ENCODE measurements at places on chromosomes 3 and 15.

GRCh38 chr3:160755776-160756304 is at the start of gene PPM1L:
Gene PPM1L (plus strand): TSS chr3:160756231.
- no peak for DNase-seq

DNA sequence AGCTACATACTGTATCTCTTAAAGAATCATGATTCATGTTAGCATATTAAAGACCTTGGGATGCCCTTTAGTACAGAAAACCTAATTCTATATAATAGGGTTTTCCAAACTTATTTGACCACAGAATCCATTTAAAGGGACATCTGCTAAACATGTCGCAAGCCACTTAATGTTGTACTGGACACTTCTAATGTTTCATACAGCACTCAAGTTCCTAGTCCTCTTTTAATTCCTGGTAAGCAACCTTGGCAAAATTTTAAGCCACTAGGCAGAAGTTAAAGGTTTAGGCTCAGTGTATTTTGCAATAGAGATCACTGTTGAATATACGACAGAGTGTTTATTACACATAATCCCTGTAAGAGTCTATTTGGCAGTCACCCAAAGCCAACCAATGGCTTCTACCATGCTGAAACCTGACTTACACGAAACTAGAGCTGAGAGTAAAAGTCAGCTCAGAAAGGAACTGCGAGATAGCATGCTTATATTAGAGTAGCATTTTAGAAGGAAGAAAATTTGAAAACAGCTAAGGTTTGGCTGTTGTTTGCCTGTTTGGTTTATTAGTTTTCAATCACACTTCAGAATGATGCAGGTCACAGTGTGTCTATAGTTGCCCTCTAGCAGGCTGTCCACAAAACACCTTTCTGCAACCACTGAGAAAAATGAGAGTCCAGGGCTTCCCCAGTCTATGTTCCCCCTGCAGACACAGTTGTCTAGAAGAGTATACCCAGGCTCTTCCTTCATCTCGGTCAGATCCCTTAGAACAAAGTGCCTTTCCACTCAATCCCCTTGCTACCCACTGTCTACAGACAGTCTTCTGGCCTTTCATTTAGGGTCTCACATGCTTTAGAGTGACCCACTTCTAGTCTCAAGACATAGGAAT is 104.4 kb downstream of the FMN1 start:
- DNase-seq: peak; percentile 86

DNA sequence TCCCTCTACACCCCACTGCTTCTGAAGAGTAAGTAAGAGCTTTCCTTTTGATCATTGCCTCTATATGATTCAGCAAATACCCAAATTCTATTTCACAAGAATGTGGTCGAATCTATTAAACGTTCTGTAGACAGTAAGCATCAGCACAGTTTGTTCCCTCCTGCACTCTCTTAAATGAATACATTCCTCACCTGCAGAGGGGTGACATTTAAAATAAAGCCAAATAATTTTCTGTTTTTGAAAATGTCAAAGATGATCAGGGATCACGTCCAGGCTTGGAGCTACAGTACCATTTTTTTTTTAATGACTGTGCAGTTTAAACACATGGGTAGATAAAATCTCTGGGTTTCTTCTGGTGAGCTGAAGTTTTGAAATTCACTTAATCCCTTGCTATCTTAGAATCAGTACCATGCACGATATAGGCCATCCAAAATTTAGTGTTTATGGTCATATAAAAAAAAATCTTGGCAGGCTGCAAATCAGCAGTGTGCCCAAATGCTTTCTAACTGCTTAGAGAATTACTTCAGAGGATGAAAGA is 12.8 kb downstream of the PYDC2 start:
- DNase-seq: no peak

DNA sequence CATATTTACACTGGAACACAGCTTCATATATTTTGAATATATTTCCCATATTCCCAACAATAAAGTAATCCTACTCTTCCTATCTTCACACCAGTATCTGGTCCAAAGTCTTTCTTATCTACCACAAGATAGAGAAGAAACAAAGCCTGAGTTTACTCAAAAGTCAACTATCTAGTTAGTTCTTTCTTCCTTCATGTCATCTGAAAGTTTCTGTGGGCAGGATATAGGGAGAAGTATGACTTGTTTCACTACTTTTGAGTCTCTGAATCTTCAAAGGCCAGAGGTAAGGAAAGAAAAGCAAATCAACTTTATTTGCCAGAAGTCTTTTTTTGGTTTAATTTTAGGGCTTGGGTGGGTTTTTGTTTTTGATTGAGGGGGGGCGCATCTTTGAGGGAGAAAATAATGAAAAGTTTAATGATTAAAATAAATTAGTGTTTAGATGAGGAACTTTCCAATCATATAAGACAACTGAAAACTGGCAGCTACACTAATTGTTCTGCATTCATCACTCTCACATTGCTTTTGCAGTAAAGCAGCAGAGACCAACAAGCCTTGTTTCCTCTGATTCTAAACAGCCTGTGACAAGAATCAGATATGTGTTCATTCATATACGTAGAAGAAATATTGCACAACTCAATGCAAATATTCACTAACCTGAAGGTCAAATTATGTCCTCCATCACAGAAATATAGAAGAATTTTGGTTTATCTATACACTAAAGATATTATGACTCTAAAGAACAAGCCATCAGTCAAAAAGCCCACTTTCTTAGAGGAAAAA is 421.4 kb downstream of the SHQ1 start:
- DNase-seq: no peak

DNA sequence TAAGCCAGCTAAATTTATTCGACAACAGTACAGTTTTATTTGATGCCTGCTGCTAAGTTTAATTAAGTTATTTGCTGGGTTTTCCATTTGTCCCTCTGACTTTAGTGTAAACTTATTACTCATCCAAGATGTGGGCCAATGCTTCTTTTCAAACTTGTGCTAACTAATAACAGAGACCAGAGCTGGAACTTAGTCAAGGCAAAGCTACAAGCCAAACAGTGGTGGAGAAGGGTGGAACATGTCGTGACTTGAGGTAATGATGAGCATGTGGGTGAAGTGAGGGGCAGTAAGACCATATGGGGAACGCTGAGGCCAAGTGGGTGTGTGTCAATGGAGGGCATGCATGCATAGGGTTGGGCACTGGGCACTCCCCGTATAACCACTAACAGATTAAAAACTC is 63.9 kb downstream of the NMD3 start:
- DNase-seq: no peak

DNA sequence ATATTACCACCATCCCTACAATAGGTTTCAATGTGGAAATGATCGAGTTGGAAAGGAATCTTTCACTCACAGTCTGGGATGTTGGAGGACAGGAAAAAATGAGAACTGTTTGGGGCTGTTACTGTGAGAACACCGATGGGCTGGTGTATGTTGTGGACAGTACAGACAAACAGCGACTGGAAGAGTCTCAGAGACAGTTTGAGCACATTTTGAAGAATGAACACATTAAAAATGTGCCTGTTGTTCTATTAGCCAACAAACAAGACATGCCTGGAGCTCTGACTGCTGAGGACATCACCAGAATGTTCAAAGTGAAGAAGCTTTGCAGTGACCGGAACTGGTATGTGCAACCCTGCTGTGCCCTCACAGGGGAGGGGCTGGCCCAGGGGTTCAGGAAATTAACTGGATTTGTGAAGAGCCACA is 510 bp downstream of the ARL14 start:
- no peak for DNase-seq

GRCh38 chr3:56864090-56864489 is 62.3 kb upstream of the ARHGEF3 start:
- no peak for DNase-seq

DNA sequence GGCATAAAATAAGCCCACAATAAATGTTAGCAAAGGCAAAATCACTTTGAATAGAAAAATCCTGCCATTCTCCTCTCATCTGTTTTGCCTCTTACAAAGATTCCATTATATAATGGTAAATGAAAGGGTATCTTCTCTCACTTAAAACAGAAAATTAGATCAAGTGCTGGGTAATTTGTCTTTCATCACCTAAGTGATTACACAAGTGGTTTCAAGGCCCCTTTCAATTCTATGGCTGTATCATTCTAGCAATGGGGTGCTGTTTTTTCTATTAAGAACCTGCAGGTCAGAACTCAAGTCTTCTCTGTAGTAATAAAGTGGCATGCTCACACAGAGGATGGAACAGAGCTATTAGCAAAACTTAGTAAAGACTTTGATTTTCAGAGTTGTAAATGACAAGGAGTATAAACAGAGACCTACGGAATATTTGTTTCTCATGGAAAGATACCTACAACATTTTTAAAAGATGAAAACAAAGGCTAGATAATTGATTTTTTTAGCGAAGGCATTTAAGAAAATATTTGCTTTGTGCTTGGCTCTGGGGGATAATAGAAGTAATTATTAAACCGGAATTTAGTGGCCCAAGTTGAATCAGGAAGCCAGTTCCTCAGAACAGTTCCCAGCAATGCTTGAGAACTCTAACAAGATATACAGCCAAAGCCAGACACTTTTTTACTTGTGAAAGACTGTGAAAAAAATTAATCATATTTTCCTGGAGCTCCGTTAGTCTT is 137.4 kb downstream of the CMSS1 start:
- DNase-seq: no peak

- DNase-seq: no peak
Measured at GRCh38 chr3:108513961-108514360, 3.6 kb upstream of the MYH15 start.

DNA sequence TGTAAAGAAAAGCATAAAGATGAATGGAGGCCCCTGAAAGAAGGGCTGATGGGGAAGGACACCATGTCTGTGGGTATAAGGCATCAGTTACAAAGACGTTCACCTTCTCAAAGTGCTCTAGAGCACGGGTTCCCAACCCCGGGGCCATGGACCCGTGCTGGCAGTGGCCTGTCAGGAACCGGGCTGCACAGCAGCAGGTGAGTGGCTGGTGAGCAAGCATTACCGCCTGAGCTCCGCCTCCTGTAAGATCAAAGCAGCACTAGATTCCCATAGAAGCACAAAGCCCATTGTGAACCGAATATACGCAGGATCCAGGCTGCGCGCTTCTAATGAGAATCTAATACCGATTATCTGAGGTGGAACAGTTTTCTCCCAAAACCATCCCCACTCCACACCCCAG is 25.7 kb downstream of the MYO1E start:
- no peak for DNase-seq

GRCh38 chr15:49361370-49361769 is 61.7 kb upstream of the FGF7 start:
- no peak for DNase-seq

GRCh38 chr3:19331931-19332330 is 183.6 kb downstream of the KCNH8 start:
- DNase-seq: no peak

DNA sequence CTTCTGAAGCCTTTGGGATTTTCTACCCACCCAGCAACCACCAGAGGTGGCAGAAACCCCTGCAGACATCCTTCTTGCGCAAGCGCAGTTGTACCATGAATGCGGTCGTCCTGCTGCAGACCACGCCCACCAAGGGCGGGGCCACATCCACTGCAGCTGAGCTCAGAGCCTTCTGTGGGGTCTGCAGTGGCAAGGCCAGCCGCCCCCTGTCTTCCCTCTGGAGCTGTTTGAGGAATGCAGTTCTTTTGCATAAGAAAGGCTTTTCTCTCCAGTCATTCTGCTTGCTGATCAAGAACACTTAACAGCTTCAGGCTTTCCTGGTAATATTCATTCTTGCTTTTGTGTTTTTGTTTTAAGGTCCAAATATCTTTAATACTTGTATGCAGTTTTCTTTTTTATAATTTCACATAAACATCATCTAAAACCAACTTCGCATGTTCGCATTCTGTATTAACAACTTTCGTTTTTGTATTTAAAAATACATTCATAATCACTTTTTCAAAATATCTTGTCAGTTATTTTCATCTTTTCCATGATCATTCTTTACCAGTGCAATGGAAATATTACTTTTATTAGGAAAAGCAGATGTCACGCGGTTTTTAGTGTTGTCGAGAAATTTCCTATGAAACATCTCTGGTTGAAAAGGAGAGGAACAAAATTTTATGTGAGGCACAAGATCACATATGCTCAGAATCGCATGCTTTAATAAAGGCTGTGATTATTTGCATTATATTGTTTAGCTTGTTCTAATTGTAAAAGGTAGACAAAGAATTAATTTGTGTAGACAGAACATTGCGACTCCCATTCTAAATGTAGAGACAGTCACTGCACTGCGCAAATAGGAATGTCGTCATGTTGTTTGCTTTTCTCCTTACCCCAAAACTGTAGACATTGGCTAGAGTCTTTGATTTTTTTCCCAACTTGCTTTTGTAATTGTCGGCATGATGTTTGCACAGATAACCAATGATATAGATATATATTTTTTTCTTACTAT is 98.1 kb upstream of the SNRPN start:
- DNase-seq: peak; percentile 67

GRCh38 chr3:59480486-59480995 is 430.7 kb upstream of the CFAP20DC start:
- peak; percentile 58 for DNase-seq

GRCh38 chr15:73258271-73259108 is 110.3 kb downstream of the HCN4 start:
- DNase-seq: no peak

DNA sequence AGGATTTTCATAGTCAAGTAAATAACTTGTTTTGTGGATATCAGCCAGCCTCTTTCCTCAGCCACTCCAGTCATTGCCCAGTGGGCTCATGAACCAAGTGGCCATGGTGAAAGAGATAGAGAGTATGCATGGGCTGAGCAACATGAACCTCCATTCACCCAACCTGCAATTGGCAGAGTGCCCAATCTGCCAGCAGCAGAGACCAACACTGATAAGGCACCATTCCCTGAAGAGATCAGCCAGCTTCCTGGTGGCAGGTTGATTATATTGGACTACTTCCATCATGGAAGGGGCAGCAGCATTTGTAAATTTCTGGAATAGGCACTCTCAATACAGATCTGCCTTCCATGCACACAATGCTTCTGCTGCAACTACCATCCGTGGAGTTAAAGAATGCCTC is 10.3 kb upstream of the MCF2L2 start:
- no peak for DNase-seq

GRCh38 chr15:36358523-36358922 is 220.9 kb upstream of the CDIN1 start:
- DNase-seq: no peak

DNA sequence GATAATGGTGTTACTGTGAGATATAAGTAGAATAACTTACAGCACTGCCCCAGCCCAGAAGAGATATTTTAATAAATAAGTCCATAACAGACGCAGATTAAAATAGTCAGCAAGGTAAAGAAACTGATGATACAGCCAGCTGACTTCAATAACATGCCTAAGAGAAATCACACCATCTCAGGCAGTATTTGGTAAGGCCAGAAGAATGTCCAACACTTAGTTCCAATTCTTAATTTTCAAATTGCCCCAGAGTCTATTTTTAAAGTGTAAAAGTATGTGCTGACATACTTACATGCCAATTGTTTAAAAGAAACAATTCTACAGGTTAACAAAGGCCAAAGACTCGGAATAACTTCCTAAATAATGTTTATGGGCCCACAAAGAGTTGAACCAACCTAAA is 1.6 kb downstream of the GNB4 start:
- DNase-seq: no peak

DNA sequence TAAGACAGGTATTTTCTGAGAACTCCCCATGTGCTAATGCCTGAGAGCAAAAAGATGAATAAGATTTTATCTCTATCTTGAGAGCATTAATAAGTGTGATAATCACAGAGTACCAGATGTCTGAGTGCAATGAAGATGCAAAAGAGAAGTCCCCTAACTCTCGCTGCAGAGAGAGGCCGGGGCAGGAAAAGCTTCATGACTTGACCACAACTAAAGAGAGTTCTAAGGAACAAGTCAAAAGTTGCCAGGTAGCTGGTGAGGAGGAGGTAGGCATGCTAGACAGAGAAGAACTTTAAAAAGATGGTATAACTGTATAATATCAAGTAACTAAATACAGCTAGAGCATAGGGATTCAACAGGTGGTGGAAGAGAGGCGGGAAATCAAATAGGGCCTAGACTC is 28.8 kb downstream of the MTMR10 start:
- DNase-seq: no peak
